ENCODE measurements at places on chromosomes 2 and 18. TPM values are rescaled to one million over a fixed set of nuclear protein-coding genes. Genes with fewer than 3 reads are reported as not detected.
A peak's percentile ranks its signal among the peaks of the same experiment; 100 is the strongest.

The TRIB2 gene
- total RNA-seq, result 7.7 TPM

GRCh38 chr2:237702441-237703391, 75.3 kb downstream of the LRRFIP1 start:
- DNase-seq, result peak; percentile 39

GRCh38 chr18:26653943-26654615, 105.7 kb upstream of the KCTD1 start:
- no peak for DNase-seq

DNA sequence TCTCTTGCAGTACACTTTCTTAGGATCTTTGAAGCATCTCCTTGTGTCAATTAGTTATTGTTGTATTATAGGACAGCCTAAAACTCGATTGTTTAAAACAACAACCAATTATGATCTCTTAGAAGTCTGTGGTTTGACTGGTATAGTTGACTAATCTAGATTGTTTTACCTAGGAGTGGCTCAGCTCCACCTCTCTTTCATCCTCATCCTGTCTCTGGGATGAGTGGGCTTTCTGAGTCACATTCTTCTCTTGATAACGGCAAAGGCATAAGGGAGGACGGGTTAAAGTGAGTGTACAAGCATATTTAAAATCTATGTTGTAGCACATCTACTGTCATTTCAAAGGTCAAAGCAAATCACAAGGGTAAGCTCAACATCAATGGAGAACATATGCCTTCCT, 102.3 kb upstream of the GULP1 start:
- DNase-seq, result no peak

- DNase-seq, result no peak
These were observed 108.7 kb downstream of the EN1 start for GRCh38 chr2:118738524-118739308.

DNA sequence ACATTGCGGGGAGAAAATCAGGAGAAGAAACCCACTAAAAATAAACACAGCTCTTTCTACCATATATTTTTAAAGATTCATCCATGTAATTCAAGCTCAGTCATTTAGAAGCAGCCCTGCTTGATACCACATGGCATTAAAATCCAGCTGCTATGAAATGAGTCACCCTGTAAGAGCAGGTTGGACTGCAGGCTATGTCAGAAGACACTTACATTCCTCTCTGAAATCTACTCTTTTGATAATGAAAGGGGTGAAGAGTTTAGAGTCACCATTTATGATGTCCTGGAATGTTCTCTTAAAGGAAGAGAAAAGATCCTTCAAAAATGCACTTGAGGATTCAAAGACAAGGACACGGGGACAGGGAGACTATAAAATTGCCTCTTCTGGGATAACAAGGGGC, 100.6 kb upstream of the APCDD1 start:
- no peak for DNase-seq

- no peak for DNase-seq
These were observed 108.0 kb upstream of the ID2 start for GRCh38 chr2:8573942-8574195.

The ST8SIA5 gene
- 0.19 TPM for total RNA-seq

GRCh38 chr18:58998401-58999203, 133.9 kb downstream of the ZNF532 start:
- no peak for DNase-seq

The CXCR2 gene
- not detected for total RNA-seq

- DNase-seq, result no peak
These were observed at the start of gene GALNT13 for GRCh38 chr2:153871231-153872221. GALNT13 (plus strand) TSS chr2:153871922.

- DNase-seq, result no peak
These were observed 20.5 kb downstream of the NR4A2 start for GRCh38 chr2:156311976-156312375.

GRCh38 chr2:98016908-98017670, 21.3 kb upstream of the TMEM131 start:
- no peak for DNase-seq

The CDKL4 gene
- total RNA-seq, result not detected

The SERPINB5 gene
- total RNA-seq, result not detected

DNA sequence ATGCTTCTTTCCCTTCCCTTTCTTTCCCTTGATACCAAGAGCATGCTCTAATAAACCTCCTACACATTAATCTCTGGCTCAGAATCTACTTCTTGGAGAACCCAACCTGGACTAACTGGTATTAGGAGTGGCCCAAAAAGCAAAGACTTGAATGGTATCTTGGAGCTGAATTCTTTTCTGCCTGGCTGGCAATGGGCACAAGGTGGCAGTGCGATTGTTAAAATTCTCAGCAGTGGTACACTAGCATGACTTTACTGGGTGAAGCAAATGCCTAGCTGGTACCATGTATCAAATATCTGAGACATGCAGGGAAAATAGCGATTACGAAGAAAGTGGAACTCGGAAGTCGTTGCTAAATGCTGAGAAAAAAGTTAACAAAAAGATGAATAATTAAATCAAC, 376.1 kb downstream of the XIRP2 start:
- DNase-seq, result no peak

- DNase-seq, result peak; percentile 15
These were observed 41.8 kb downstream of the TGFBRAP1 start for GRCh38 chr2:105287692-105288091.

GRCh38 chr2:218006741-218007140, 3.9 kb upstream of the TNS1 start:
- DNase-seq, result no peak
